ENCODE measurements at places on chromosomes 3 and 15.

- no peak for DNase-seq
These were observed 1241.5 kb downstream of the ROBO2 start for GRCh38 chr3:78281381-78281780.

DNA sequence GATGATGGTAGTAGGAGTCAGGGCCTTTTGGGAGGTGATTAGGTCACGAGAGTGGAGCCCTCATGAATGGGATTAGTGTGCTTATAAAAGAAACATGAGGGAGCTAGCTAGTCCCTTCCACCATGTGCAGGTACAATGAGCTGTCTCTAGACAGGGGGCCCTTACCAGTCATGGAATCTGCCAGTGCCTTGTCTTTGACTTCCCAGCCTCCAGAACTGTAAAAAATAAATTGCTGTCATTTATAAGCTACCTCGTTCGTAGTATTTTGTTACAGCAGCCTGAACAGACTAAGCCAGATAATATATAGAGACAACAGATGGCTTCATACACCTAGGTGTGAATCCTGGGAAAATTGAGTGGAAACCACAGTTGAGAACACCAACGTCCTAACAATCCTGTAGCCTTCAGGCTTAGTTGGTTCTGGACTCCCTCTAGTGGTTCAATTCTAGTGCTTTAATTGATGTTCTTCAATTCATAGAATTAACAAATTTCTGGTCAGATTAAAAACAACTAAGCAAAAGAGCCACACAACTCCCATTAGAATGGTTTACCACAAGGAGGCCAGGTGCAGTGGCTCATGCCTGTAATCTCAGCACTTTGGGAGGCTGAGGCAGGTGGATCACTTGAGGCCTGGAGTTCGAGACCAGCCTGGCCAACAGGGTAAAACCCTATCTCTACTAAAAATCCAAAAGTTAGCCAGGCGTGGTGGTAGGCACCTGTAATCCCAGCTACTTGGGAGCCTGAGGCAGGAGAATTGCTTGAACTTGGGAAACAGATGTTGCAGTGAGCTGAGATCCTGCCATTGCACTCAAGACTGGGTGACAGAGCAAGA lies 21.3 kb upstream of the GATM start:
- DNase-seq, result no peak

DNA sequence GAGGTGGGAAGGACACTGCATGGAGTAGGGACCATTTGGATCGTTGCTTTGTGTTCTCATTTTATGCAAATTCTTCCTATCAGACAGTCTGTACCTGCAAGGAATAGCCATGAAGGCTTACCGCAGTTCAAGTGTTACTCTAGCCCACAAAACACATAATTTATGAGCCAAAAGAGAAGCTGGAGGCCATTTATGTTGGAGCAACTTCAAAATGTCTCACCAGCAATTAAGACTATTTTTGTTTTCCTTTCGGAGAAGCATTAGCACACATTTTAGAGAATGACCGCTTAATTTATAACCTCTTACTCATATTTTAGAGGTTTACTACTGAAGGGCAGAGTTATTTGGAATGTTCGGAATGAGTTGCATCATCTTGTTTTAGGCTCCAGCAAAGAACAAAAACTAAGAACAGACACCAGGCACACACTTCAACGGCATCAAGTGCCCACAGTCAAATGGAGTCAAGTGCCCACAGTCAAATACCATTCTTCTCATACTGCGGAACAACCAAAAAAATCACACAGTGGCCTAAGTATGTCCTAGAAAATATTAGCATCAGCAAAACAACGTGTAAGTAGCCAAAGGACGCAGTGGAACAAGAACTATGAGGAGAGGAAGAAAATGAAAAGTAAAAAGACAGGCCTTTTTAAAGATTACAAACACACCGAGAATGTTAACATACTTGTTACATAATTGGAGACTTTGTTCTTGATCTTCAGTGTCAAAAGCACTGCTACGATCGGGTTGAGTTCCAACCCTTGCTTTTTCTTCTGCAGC lies 17.5 kb upstream of the GOLGA8J start:
- DNase-seq, result no peak

DNA sequence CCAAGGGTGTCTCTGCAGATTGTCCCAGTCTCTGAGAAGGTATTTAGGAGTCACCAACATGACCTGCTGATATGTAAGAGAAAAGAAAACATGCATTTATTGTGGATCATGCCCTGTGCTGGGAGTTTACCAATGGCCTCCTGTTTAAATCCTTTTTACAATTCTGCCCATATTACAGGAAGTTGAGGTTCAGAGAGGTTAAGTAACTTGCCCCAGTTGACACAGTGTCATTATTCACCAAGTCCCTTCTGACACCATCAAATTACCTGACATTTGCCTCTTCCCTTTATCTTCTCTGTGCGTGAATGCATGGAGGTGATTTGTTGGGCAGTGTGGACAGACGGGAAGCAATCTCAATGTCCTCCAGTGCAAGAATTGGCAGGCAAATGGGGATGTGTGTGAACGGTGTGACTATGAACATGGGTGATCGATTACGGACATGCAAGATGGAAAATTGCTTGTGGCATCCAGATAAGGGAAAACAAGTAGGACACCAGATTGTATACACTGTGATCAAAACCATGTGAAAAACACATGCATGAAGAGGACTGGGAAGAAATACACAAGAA lies 27.3 kb downstream of the ZNF710 start:
- no peak for DNase-seq

- DNase-seq, result no peak
These were observed 217.8 kb downstream of the UACA start for GRCh38 chr15:70545526-70545925.

DNA sequence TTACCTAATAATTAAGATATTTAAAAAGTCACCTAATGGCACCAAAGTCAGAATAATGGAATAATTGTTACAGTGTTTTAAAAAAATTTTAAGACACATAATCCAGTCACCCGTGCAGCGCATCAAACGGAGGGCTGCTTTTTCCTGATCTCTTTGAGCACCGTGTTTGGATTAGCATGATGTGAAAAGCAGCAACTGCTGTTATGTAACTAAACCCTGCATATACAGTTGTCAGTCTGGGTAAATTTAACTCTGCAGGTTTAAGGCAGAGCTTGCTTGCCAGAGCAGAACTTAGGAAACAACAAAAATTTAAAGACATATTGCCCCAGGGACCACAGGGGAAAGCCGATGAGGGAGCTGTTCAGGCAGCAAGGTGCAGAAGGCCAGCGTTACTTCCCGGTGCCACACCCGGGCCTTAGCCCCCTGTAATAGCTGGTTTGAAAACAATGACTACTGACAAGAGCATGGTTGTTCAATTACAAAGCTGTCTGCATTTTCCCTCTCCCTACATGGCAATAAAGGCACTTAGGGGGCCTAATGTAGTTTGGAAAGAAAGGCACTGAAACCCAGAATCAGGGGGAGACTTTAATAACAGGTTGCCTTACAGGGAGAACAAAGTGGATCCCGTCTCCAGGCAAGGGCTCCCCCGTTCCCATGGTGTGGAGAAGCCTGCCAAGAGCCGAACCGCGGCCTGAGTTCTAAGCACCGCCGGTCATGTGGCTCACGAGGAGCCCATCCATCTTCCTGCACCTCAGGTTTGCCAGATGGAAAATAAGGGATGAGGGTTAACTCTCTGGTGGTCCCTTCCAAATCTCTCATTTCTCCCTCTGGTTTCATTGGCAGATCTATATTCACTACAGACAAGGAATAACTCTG lies 32.2 kb downstream of the RORA start:
- DNase-seq, result no peak

DNA sequence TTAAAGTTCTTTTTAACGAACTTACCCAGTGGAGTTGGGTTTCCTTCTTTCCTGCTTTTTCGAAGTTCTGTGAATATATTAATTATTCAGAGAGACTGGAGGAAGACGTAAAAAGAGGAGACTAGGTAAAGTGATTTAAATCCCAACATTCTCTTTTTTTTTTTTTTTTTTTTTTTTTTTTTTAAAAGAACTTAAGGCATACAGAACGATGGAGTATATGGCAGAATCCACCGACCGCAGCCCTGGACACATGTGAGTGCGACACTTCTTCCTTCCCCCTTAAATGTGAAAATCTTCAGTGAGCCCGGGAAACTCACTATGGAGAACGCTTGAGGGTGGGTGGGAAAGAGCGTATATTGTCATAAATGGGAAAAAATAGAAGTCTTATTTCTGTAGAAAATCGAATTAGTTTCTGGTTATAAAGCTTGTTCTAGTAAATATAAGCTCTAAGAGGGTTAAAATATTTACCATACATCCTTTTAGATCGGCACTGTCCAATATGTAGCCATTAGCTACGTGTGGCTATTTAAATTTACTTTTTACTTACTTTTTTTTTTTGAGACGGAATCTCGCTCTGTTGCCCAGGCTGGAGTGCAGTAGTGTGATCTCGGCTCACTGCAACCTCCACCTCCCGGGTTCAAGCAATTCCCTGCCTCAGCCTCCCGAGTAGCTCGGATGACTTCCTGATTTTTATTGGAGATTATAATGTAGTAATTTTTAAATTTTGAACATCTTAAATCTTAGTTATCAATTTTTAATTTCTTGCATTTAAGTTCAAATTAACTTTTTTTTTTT lies 892 bp downstream of the NMD3 start:
- no peak for DNase-seq

GRCh38 chr15:27694506-27695087 lies 404.5 kb downstream of the OCA2 start:
- DNase-seq, result no peak

DNA sequence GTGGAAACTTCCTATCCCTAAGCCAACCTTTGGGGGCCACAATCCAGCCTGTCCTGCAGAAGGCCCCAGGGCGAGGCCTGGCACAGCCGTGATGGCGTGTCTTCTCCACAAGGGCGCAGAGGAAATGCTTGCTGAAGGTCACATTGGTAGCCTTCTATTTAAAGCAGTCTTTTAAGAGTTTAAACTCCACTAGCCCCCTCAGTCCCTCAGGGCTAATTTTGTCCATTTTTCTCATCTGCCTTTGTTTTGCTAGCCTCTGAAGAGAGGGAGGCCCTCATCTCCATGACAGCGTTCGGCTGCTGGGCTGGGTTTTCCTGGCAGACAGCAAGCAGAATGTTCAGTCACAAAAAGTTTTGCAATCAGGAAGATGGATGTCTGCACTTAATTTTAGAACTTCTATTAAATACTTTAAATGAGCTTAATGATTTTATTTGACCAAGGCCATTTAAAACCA lies 40.8 kb downstream of the RARB start:
- DNase-seq, result no peak

- DNase-seq, result no peak
These were observed 25.5 kb downstream of the FAM174B start for GRCh38 chr15:92629975-92630626.

GRCh38 chr3:69716119-69716518 lies 23.1 kb upstream of the MITF start:
- no peak for DNase-seq

- no peak for DNase-seq
These were observed 908 bp upstream of the RARB start for GRCh38 chr3:25427155-25427554.

DNA sequence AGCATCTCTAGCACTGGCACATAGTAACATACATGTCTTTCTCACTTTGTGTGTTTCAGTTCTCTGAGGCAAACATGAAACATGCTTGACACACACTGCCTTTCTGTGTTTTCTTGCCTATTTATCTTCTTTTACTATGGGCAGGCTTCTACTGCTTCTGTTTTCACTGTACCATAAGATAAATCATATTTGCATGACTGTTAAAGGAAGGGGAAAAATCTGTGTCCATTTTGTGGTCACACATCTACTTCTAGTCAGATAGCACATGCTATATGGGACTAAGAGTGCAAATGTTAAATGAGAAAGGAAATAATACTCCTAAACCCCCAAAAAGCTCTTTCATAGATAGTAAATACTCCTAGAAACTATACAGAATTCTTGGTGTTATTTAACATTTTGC lies 386.4 kb downstream of the ZBTB20 start:
- no peak for DNase-seq

DNA sequence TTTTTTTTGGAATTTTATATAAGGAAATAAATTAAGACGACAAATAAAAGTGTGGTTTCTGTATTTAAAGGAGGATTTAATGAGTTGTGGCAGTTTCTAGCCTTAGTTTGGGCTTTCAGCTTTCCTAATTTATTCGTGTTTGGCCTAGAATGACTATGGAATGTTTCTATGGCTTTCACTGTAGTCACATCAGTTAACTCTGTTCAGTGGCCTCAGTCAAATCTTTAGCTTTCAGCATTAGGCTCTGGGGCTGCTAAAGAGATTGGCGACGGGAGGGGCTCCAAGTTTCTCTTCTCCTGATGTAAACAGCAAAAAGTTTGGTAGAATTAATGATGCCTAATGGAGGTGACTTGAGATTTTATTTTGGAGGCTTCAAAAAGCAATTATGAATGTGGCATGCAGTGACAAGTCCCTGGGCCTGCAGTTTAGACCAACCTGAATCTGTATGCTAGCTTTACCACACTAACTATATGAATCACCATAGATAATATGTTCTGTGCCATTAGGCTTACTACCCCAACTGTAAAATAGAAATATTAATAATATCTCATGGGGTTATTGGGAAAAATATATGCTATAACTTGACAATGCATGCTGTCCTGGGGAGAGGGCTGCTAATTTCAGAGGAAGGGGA lies 47.1 kb upstream of the ADGRG7 start:
- no peak for DNase-seq

DNA sequence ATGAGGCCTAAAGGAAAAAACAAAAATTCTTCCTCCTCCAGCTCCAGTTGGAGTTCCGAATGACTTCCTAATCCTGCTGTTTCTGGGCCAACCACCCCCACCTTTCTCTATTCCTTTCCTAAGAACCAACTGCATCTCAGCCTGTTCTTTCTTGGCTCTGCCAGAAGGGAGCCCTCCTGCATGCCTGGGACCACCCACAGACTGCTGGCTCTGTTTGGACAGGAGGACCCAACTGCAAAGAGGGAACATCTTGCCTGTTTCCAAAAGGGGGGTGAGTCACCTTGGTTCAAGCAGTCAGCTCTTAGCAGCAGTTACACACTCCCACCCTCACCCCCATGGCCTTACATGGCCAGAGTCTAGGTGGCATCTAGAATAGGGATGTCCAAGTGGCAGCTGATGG lies 116.0 kb upstream of the PRICKLE2 start:
- no peak for DNase-seq

GRCh38 chr15:60536314-60536713 lies 57.4 kb upstream of the ICE2 start:
- DNase-seq, result no peak

DNA sequence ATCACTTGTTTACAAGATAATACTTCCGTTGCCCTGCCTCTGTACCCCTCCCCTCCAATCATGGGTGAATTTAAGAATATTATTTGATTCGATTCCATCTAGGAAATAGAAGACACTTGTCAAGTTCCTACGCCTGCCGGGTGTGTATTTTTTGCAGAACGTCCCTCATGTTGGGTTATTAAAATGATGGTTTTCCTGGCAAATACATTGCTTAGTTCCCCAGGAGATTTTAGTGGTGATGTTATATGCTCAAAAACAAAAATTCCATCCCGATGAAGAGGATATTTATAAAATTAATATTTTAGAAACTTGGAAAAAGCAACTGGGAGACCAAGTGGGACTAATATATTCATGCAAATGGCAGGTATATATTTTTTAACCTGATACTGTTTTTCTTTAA lies 548.4 kb downstream of the EDEM1 start:
- DNase-seq, result no peak
